ENCODE measurements at places on chromosomes 5 and 9.

DNA sequence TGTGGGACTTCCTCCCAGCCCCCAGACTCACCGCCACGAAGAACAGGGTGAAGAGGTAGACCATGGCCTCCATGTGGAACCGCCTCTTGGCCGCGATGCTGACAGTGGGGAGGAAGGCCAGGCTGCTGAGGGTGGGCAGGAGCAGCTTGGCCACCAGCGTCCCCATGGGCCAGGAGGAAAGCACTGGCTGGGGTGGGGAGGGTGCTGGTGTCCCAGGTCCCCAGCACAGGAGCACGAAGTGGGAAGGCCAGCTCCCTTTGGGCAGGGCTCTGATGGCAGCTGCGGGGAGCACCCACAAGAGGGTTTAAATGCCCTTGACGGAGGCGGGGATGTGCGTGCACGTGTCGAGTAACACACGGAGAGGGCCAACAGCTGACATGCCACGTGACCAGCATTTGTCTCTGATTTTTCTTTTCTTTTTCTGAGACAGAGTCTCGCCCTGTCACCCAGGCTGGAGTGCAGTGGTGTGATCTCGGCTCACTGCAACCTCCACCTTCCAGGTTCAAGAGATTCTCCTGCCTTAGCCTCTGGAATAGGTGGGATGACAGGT is at the start of gene MYMK:
MYMK (minus strand) TSS at position 281 of the 550 bp plus-strand sequence; CDS start at position 166, 115 bp downstream.
- no peak for DNase-seq

GRCh38 chr5:141711687-141712086 is 29.7 kb upstream of the ARAP3 start:
- no peak for DNase-seq

DNA sequence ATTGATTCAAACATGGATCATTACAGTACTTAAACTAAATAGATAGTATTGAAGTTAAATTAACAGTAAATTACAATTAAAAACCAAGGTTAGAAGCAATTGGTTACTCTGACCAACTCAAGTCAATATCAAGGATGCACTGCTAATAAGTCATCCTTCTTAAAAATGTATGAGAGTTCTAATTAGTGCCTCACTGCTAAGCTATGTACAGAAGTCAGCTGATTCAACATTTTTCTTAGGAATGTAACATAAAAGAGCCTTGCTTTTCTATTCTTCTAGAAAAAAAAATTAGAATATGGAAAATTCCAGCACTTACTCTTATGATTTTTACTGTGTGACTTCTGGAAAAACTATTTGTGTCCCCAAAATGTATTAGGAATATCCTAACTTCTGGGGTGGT is 75.7 kb upstream of the FBN2 start:
- no peak for DNase-seq

GRCh38 chr9:12889402-12890106 is 114.7 kb downstream of the LURAP1L start:
- DNase-seq: no peak

DNA sequence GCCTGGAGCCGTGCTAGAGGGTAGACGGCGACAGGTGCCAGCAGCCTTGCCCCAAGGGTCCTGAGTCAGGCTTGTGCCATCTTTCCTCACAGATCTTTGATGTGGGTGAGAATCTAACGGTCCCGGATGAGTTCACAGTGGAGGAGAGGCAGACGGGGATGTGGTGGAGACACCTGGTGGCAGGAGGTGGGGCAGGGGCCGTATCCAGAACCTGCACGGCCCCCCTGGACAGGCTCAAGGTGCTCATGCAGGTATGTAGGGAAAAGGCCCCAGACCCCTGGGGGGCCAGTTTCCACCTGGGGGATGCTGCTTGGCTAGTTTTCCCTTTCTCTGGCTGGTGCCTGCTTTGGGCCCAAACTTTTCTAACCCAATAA is 24.0 kb downstream of the PTGES2 start:
- DNase-seq: no peak

DNA sequence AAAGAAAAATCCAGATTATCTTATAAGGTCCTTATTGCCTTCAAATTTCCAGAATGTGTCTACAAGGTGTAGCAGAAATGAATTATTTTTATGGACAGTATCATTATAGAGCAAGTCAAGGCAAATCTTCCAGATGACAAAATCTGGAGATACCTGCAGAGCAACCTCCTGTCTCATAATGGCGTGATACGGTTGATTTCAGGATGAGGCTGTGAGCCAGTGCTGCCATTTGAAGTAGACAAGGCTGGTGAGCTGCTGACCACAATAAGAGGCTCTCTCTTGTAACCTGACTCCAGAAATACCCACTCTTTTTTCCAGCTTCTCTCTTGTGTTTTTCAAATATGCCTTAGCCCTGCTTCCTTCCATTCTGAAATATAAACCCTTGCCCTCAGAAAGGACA is 108.2 kb downstream of the HTR1A start:
- no peak for DNase-seq

DNA sequence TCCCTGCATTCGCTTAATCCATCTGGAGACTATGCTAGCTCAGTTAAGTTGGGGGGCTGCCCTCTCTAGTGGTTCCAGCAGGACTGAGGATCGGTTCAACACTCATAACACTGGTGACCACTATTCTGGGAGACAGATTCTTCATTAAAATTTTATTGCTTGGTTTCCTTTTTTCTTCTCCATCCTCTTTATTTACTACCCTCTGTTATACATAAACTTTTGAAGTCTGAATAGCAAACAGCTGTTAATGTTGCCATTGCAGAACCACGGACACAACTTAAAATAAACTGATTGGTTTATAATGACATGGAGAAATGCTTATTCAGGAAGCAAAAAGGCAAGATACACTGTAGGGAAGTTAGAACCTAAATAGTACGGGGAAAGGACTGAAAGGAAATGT is 22.1 kb downstream of the IQGAP2 start:
- DNase-seq: no peak

DNA sequence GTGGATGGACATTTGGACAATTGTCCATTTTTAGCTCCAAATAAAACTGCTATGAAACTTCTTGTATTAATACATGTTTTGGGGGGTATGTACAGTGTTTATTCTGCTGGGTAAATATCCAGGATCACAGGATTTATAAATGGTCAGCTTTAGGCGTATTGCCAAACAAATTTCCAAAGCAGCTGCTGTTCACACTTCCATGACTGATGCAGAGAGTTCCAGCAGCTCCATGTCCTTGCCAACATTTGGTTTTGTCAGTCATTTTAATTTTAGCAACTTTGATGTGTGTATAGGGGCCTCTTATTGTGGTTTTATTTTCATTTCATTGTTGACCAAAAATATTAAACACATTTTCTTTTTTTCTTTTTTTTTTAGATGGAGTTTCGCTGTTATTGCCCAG is 9.8 kb upstream of the SUSD1 start:
- DNase-seq: no peak

DNA sequence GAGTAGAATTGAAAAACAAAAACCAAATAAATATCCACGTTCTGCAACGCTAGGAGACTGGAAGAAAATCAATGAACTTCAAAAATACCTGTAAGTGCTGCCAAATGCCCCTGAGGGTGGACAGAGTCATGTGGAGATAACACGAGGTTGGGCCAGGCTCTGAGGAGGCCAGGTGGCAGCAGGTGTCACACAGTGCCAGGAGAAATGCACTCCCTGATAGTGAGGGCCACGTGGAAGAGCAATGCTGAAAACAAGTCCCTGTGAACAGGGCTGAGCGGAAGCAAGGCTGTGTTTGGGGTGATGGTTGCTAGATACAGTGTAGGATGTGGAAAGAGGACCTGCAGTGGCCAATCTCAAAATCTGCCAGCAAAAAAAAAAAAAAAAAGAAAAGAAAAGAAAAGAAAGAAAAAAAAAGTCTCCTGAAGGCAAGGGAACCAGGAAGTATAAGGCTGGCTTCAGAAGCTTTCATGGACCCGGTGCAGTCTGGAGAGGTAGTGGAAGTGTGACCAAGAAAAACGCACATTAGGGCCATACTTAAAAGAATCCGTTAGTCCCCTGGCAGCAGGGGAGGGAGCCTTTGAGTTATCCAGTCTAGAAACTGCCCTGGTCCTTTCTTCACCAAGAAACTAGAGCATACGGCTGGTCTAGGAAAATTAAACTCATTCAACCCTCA is 16.8 kb downstream of the C1QTNF3 start:
- DNase-seq: no peak

DNA sequence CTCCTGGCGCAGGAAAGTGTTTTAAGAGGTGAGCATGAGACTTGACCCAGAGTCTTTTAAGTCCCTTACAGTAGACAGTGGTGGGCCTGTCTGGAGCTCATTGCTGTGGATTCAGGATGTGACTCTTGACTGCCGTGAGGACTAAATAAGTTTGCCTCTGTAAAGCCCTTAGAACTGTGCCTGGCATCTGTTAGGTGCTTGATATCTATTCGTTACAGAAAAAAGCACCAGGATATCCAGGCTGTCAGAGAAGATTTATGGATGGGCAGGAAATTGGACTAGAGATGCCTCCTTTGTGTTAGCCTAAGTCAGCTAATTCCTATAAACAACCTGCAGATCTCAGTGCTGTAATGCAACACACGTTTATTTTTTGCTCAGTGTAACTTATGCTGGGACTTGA is 12.6 kb downstream of the ERGIC1 start:
- no peak for DNase-seq

DNA sequence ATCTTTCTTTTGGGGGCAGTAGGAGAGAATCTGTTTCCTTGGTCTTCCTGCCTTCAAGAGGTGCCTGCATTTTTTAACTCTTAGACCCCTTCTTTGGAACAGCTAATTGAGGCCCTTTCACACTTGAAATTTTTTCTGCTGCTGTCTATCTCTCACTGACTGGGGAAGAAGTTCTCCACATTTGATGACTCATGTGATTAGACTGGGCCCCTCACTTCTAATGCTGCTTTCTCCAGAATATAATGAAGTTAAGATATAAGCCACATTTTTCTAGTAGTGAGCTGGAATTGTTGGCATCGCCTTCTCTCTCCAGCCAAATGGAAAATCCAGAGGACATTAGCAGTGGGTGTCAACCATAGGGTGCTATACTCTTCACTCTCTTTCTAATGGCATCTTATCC is 12.4 kb downstream of the ZNF474 start:
- DNase-seq: no peak

GRCh38 chr9:80552931-80553330 is 981.2 kb downstream of the TLE4 start:
- no peak for DNase-seq

DNA sequence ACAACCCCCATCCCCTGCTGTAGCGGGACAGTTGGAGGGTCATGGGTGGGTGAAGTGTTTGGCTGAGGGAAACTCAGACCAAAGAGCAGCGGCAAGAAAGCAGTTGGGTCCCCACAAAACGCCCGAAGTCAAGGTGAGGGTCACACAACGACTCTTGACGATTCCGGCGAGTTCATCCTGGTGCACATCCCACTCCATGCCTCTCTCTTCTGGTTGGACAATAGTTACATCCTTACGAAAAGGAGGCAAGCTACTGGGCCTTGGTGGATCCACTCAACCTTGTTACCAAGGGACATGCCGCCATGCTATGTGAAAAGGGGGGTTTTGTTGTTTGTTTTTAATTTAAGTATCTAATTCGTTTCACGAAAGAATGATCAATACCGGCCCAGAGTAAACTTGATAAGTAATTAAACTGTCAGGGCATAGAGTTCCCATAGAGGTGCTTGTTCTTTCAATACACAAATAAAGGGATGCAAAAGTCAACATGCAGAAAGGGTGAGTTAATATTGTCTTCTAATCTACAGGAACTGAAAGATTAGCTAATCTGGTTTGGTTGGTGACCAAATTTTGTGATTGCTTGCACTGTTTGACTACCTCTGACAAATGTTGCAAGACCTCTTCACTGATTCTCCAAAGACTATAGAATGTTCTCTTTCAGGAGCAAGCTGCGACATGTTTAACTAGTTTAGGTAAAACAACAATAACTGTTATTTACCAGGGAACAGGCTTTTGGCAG is 732 bp upstream of the SMIM15 start:
- DNase-seq: peak; percentile 10

- DNase-seq: no peak
These were observed 12.2 kb upstream of the HMGCR start for GRCh38 chr5:75324791-75325190.

- DNase-seq: no peak
These were observed 1384.3 kb upstream of the WWC1 start for GRCh38 chr5:166906991-166907713.

DNA sequence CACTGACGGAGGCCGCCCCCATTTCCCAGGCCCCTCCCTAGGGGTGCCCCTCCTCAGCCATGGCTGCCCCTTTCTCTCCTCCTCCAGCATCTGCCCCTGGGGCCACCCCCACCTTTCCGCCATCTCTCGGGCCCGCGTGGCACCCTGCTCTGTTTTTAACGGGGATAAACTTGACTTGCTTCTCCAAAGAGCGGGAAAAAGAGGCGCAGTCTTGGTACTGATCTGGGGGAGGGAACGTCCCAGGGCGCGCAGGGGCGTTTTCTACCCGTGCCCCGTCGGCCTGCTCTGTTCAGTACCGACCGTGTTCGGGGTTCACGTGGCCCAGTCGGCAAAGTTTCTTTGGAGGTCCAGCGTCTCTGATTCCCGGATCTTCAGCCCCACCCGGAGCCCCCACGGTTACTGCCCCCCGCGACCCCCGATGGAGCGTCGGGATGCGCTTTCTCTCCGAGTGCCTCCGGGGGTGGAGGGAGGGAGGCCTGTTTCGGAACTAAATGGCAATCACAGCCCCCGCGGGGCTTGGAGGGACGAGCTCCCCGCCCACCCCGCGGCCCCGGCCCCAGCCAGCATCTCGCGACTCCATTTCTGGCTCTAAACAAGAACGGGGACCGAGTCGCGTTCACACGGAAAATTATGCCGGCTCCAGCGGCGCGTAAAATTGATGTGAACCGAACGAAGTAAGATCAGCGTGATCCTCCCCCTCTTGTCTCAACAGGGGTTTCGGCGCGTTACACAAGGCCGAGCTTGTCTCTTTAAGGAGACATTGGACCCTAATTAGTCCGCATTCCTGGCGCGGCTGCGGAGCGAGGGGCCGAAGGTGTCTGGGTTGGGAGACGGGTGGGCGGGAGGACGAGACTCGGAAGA is 1.1 kb upstream of the TLE4 start:
- peak; percentile 80 for DNase-seq

GRCh38 chr5:148186248-148187003 is 16.4 kb upstream of the SPINK6 start:
- no peak for DNase-seq

GRCh38 chr9:19551124-19551929 is 142.5 kb downstream of the ACER2 start:
- DNase-seq: no peak

GRCh38 chr9:18768951-18769622 is 263.9 kb downstream of the SAXO1 start:
- DNase-seq: no peak

- no peak for DNase-seq
These were observed 47.5 kb downstream of the CDK5RAP2 start for GRCh38 chr9:120532475-120532874.

DNA sequence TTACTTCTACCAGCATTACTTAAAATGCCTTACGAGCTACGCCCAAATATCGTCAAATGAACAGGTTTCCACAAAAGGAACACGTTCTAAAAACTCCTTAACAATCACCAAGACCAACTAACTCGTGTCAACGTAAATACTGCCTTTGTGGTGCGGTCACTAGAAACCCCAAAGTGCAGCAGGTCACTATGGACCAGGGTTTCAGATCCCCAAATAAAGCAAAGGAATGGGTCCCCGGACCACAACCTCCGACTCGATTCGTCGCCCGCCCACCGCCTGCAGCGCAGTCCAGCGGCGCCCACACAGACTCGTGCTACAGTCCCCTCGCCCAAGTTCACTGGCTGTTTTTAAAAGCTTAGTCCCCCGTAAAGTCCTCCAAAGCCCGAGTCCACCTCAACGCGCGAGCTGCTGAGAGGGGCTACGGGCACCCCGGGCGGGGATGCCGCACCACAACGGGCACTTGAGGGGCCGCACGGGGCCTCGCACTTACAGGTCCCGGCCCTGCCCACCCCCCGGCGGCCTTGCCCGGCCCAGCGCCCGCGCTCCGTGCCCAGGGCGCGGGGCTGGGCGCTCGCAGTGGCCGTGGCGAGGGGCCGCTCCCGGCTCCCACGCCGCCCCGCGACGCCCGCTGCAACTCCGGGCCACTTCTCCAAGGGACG is 1.1 kb downstream of the NFIB start:
- DNase-seq: no peak
